ENCODE measurements at places on chromosomes 12 and 14. TPM values are rescaled to one million over a fixed set of nuclear protein-coding genes. Genes with fewer than 3 reads are reported as not detected.

Gene KRT83
- total RNA-seq = not detected

Gene KCNMB4
- total RNA-seq = 0.60 TPM

GRCh38 chr14:98167705-98168104 lies 1104.3 kb downstream of the BCL11B start:
- no peaks in the 10 kb centered on the region for H3K27me3 ChIP-seq
- peak; percentile 59 for DNase-seq
- peaks cover 12% of the 10 kb centered on the region for H3K36me3 ChIP-seq
- peak overlapping the region; percentile 50 for H3K27ac ChIP-seq
- peaks cover 84% of the 10 kb centered on the region for H3K4me1 ChIP-seq
- H3K4me3 ChIP-seq = peak overlapping the region; percentile 26

Gene BDKRB2
- total RNA-seq = not detected

DNA sequence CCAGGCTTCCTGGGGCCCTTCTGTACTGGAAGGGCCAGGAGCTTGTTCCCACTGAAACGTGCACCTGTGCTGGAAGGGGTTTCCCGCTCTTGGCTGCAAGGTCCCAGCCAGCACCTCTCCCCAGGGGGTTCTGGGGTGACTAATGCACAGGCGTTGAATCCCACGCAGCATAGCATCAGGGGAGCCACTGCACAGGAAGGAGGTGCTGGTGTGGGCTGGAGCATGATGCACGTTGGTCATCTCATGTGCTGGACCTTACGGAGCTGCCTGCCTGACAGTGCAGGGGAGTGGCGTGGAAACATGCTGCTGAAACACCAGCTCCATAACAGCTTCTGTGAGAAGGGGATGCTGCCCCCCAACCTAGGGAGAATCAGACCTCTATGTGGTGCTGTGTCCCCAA lies 623.0 kb downstream of the AACS start:
- H3K27ac ChIP-seq = no peak overlapping the region
- H3K4me1 ChIP-seq = no peaks in the 10 kb centered on the region
- no peak overlapping the region for H3K4me3 ChIP-seq
- no peaks in the 10 kb centered on the region for H3K36me3 ChIP-seq
- H3K27me3 ChIP-seq = no peaks in the 10 kb centered on the region

Gene UTP20
- total RNA-seq = 16.5 TPM

Gene B4GALNT3
- 10.9 TPM for total RNA-seq

DNA sequence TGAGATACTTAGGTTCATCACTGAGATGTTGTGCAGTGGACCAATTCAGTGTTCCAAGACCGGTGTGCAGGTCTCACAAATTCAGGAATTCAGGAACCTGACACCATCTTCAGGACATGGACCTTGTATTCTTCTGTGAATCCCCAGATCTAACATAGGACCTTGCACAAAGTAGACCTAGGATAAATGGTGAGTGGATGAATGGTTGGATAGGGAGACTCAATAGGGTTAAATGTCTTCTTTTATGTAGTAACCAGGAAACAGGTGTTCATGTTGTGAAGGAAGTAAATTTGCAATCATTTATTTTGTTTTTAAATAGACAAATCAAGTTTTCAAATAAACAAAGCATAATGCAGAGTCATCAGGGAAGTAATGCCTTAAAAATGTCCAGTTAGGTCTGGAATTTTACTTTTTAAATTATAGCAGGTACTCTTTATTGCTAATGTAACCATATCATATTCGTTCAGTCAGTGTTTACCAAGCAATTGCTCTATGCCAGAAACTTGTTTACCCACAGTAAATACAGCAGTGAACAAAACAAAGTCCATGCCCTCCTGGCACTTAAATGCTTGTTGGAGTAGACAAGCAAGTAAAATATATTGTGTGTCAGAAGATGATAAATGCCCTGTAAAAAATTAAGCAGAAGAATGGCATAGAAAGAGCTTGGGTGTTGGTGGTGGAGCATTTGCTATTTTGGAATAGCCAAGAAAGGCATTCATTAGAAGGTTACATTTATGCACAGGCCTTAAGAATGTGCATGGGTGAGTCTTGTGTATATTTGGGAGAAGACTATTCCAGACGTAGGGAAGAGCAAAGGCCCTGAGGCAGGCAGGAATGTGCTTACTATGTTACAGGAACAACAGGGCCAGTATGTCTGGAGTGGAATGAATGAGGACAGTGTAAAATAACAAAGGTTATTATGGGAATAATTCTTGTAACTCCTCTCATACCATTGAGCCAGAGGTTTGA lies 26.3 kb downstream of the RXYLT1 start:
- peaks cover 3% of the 10 kb centered on the region for H3K36me3 ChIP-seq
- H3K4me3 ChIP-seq = no peak overlapping the region
- no peaks in the 10 kb centered on the region for H3K27me3 ChIP-seq
- H3K27ac ChIP-seq = no peak overlapping the region

Gene ARHGAP9
- total RNA-seq = 243 TPM

DNA sequence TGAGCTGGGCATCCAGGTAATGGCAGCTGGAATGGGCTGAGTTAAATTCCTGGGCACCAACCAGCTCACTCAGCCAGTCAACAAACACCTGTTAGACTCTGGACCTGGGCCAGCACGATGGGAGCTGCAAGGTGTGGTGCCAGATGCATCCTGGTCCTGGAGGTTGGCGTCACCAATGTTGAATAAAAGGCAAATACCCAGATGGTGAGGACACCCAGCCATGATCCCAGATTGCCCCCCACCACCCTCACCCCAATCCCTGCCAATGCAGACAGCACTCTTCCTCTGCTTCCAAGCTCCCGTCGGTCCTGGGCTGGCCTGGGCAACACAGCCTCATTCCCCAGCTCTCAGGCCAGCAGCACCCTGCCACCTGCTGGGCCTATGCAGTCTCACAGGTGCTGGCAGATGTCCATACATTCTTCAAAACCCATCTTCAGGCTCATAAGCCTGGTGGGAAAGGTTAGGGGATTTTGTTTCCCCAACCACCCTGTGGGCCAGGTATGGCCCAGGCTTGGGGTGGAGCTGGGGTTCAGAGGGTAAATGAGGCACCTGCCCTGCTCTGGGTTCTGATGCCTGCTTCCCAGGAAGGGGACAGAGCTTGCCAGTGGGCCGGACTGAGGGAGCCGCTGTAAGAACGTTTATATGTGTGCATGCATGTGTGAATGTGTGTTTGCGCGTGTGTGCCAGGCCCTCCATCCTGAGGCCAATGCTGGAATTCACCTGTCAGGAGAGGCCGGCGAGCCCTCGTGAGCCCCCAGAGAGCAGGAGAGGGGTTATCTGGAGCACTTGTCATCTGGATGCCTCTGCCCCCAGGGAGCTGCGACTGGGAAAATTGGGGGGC lies 58.0 kb downstream of the LGMN start:
- peak overlapping the region; percentile 50 for H3K27ac ChIP-seq
- H3K36me3 ChIP-seq = peaks cover 13% of the 10 kb centered on the region
- no peak for DNase-seq
- H3K4me3 ChIP-seq = no peak overlapping the region

Gene PLEKHG7
- not detected for total RNA-seq

Gene CYP46A1
- total RNA-seq = not detected

Gene SLC6A15
- total RNA-seq = not detected

DNA sequence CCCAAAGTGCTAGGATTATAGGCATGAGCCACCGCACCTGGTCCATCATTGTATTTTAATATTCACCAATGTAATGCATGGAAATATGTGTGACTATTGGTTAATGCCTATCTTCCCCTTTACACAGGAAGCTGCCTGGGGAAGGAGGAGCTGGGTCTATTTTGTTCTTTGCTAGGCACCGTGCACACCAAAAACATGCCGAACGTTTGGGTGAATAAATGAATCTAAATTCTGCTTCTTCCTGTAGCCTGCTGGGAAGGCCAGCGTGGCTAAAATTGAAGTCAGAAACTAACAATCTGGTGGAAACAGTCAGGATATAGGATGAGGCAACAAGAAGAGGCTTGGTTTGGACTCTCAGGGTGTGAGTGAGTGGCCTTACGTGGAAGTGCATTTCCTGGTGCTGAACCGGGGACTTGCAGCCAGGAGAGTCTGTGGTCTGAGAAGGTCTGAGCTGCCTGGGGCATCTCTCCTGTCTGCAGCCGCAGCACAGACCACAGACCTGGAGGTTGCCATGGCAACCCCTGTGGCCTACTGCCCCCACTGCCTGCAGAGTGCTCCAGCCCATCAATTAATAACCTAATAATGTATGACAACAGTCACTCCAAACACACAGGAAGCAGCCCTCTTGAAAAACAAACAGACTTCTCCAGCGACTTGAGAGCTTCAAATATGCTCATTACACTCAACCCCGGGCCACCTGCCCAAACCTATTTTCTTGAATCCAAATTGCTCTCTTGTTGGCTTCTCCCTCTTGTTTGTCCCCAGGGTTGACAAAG lies 5.5 kb upstream of the GPR68 start:
- peak overlapping the region; percentile 93 for H3K27ac ChIP-seq
- no peaks in the 10 kb centered on the region for H3K27me3 ChIP-seq
- peak; percentile 81 for DNase-seq
- peaks cover 89% of the 10 kb centered on the region for H3K4me1 ChIP-seq
- H3K4me3 ChIP-seq = peak overlapping the region; percentile 66
- H3K36me3 ChIP-seq = peaks cover 65% of the 10 kb centered on the region

- H3K27ac ChIP-seq = no peak overlapping the region
- no peak overlapping the region for H3K4me3 ChIP-seq
- H3K4me1 ChIP-seq = no peaks in the 10 kb centered on the region
- no peak for DNase-seq
- peaks cover 22% of the 10 kb centered on the region for H3K36me3 ChIP-seq
These were observed 12.0 kb downstream of the KIAA0586 start for GRCh38 chr14:58439476-58439875.

Gene TPPP2
- total RNA-seq = not detected

DNA sequence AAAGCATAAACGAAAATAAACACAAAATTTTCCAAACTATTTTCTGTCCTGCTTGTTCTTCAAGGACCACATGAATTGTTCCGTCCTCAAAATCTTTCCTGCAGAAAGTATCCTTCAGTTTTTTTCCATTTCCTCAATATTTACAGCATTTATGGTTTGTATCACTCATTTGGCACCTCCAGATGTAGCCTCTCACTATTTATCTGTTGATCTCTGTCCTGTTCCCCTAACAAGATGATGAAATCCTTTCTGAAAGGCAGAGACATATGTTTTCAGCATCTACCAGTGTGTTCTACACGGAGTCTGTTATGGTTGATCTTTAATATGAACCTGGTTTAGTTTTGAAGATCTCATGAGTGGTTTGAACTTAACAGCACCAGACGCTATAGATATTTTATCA lies 490.2 kb downstream of the NELL2 start:
- no peaks in the 10 kb centered on the region for H3K4me1 ChIP-seq
- H3K27me3 ChIP-seq = no peaks in the 10 kb centered on the region
- no peak overlapping the region for H3K27ac ChIP-seq
- no peaks in the 10 kb centered on the region for H3K36me3 ChIP-seq
- no peak for DNase-seq
- H3K4me3 ChIP-seq = no peak overlapping the region

DNA sequence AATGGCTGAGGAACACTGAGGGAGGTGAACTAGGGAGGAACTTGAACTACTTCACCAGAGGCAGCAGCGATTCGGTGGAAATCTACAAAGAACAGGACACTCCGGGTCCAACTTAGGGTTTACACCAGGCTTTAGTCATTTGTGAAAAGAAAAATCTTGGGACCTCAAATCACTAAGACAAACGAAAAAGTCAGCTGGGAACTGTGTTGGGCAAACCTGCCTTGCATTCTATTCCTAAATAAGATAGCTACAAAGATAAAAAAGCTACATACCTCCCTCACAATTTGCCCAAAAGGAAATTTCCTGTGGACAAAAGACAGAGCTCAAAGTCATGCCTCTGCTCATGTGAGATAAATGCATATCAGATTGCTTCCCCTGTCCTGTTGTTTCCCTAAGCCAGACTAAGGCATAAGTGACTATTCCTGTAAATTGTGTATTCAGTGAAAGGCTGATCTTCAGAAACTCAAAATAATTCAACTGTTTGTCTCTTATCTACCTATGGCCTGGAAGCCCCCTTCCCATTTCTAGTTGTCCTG lies 106.6 kb downstream of the APAF1 start:
- H3K4me3 ChIP-seq = no peak overlapping the region
- H3K27ac ChIP-seq = no peak overlapping the region
- peaks cover 14% of the 10 kb centered on the region for H3K27me3 ChIP-seq

Measured in activated CD8-positive, alpha-beta T cell treated with anti-CD3 and anti-CD28 coated beads, Interleukin-2, amount 10 ng/mL, durations not matched to agents 7 days and 5 days (primary cell).